NCI-H187 (cell line): ENCODE measurements at places on chromosomes 1 and 21.

GRCh38 chr1:21573475-21573874 is 64.3 kb downstream of the ALPL start:
- DNase-seq, result no peak

DNA sequence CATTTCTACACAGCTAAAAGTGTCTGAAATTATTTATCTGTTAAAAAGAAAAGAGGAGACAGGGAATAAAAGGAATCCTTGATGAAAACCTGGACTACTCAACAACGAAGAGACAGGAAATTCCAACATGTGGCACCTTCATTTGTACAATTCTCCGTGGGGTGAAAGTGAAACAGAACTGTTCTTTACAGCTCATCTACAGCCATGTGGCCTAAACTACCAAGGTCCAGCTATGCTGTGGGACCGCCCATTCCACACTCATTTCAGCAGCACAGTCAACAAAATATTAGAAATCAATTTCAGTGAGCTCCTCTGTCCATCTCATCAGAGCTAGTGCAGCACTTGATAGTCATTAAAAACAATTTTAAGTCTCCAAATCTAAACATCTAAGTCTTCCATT is 44.0 kb downstream of the UBR4 start:
- DNase-seq, result no peak

- DNase-seq, result no peak
Measured at GRCh38 chr1:8687538-8687937, 129.9 kb downstream of the RERE start.

DNA sequence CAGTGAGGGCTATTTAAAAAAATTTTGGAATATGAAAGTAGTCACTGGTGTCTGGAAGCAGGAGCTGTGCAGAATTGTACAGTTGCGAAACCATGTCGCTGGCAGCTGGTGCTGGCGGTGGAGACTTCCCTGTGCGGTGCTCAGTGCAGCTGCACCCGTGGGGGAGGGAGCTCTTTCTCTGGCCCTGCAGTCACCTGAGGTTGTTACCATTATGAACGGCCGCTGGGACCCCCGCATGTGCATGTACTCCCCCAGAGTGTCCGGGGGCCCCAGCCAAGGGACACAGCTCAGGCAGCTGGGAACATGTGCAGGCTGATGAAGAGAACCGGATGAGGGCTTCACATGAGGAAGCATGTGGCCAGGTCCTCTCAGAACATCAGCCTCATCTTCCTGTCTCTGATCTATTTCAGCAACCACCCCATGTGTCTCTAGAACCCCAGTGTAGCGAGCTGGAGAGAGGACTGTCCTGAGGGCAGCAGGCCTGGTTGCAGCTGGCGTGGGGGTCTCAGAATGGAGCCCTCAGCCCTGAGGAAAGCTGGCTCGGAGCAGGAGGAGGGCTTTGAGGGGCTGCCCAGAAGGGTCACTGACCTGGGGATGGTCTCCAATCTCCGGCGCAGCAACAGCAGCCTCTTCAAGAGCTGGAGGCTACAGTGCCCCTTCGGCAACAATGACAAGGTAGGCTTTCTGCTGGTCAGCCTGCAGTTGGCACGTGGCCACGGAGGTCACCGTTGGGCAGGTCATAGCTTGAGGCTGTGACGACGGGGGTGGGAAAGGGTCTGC is at the start of gene TRPM2:
TRPM2 (plus strand) TSS at position 431 of the 780 bp plus-strand sequence; CDS start at position 511, 80 bp downstream.
- DNase-seq, result no peak
